ENCODE measurements at places on chromosomes 1 and 21.

DNA sequence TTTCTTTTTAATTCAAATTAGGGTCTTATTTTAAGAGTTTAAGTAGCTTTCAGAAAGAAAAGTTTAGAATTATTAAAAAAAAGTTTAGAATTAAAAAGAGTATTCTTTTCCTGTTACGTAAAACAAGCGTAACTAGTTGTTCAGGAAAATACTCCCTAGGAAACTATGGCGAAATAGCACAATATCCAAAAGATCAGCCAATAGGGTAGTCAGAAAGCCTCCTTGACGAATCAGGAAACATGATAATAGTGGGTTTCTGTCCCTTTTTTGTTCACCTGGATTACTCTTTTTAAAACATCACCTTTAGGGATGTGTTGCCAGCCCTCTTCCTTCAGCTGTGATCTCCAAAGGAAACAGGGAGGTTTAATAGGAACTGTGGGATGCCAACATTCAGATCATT is 25.2 kb downstream of the S1PR1 start:
- no peak for DNase-seq

DNA sequence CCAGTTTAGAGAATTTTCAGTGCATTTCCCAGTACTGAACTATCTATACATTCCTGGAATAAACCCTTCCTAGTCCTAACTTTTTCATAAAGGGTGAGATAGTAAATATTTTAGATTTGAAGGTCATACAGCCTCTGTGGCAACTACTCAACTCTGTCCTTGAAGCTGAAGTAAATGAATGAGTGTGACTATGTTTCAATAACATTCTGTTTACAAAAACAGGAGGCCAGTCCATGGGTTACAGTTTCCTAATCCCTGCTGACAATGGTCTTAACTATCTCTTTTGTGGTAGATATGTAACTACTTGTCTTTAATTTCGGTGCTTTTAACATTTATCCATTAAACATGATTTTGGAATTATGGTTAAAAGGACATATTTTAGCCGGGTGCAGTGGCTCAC is 4.3 kb downstream of the ZNF684 start:
- DNase-seq: no peak

DNA sequence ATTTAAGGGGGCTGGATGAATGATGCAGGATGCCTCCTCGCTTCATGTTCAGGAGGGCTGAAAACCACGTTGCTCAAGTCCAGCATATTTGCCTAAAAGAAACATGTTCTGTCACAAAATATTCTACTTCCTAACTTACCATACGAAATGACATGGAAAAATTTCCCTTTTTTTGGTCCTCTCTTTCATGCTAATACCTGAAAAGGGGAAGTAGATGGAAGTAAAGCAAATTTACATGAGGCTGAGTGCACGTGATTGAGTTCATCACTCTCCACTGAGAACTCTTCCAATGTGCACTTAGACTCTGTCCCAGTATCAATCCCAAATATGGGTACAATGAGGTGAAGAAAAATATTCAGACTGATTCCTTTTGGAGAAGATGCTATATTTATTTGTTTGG is 23.0 kb downstream of the XCL2 start:
- DNase-seq: no peak

DNA sequence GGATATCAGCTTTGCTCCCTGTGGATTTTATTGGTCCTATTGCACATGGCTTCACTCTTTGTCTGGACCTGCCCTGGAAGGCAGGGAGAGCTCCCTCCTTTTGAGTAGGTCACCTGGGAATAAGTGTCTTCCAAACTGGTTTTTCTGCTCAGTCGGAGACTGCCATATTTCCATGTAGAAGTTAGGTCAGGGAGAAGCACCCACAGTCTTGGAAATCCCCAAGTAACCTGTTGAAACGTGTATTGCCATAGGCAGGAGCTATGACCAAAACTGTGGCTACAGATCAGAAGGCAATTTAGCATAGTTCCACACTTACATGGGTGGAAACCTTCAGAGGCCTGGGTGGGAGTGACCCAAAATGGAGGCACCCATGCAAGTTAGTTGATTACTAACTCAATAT is 3.5 kb upstream of the GNG12 start:
- DNase-seq: no peak

GRCh38 chr1:6343506-6344405 is 49.8 kb downstream of the ACOT7 start:
- peak; percentile 70 for DNase-seq

DNA sequence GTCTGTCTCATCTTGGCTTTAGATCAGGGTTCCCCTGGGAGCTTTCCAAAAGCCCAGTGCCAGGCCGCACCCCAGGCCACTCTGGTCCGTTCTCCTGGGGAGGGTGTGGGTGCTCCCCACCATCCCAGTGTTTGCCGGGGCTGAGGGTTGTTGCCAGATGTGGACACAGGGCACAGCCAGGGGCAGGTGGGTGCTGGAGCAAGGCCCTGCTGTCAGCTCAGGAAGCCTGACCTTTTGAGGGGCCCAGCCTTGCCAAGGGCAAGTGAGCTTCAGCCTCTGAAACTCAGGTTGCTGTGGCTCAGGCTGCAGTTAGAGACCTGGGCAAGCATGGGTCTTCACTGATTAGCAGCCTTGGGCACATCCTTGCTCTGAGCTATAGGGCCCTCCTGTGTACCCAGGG is 22.8 kb upstream of the ZBTB21 start:
- no peak for DNase-seq

- no peak for DNase-seq
Measured at GRCh38 chr1:113058941-113059706, 13.9 kb upstream of the LRIG2 start.

DNA sequence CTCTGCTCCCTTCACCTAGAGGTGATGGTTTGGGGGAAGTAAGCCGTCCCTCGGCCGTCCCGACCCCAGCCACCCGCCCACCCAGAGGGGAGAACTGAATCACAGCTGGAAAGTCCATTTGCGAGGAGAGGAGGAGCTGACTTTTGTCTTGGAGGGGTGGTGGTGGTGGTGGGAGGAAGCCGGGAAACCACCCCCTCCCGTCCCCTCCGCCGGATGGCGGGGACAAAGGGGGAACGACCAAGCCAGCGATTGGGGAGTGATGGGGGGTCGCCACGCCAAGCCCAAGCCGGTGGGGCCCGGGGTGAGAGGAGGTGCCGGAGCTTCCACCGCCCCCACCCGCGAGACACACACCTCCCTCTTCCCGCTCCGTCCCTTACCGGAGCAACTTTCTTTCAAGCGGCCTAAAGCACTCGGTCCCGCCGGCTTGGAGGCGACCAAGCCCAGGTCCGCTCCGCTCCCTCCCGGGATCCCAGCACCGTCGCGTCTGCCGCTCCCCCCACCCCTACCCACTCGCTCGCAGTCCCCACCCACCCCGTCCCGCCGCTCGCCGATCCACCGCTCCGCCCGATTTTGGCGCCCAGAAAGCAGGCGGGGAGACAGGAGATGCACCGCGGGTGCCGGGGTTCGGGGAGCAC is 540 bp downstream of the ARHGEF2 start:
- DNase-seq: peak; percentile 70

DNA sequence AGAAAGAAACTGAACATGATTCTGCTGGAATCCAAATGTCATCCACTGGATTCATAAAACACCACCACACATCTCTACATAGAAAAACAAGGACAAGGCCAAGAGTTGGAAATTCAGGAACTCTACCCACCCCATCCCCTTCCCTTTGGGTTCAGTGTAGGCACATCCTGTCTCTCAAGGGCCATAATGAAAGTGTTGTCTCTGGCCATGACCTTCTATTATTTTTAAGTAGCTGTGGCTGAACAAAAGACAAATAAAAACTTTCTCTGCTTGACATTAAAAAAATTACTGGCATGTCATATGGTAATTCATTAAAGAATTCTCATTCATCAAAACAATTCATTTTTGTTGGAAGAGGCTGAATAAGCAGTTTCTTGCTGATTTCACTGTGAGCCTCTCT is 54.9 kb upstream of the ZBTB18 start:
- no peak for DNase-seq

GRCh38 chr1:39321979-39322378 is 117.5 kb downstream of the MACF1 start:
- no peak for DNase-seq

DNA sequence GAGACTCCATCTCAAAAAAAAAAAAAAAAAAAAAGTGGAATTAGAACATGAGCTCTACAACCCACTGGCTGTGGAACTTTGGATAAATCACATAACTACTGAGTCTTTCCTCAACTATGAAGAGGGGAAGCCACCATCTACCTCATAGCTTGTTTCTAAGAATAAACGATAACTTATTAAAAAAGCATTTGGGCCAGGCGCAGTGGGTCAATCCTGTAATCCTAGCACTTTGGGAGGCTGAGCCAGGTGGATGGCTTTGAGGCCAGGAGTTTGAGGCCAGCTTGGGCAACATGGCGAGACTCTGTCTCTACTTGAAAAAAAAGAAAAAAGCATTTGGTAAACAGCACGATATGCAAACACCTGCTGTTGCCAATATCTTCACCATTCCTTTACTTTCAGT is 31.8 kb upstream of the MEF2D start:
- DNase-seq: no peak

GRCh38 chr21:36200081-36200561 is 43.5 kb downstream of the DOP1B start:
- DNase-seq: no peak

DNA sequence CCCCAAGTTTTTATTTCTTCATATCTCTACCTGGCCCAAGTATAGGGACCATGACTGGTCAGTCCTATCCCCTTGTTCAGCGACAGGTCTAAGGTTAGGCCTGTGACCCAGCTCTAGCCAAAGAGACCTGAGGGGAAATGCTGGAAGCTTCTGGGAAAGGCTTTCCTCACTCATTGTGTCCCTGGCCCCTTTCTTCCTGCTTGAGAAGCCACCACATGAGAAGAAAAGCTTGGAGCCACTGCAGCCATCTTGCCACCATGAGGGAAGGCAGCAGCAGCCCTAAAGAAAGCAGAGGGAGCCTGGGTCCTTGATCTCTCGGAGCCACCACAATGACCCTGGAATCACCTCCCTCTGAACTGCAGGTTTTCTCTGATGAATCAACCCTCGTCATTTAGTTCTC is 43.4 kb downstream of the ATF3 start:
- DNase-seq: no peak

DNA sequence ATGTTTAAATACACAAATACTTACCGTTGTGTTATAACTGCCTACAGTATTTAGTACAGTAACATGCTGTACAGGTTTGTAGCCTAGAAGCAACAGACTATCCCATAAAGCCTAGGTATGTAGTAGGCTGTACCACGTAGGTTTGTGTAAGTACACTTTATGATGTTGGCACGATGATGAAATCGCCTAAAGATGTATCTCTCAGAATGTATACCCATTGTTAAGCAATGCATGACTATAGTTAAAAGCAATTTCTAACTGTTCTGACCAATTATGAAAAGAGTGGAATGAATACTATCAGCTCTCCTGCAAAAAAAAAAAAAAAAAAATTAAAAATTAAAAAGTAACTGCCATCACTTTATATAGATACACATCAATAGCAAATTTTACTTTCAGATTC is 11.4 kb downstream of the HP1BP3 start:
- DNase-seq: no peak

- no peak for DNase-seq
Measured at GRCh38 chr1:196029410-196029809, 578.8 kb downstream of the KCNT2 start.

- peak; percentile 68 for DNase-seq
Measured at GRCh38 chr1:41268154-41268770, 26.2 kb upstream of the SCMH1 start.

DNA sequence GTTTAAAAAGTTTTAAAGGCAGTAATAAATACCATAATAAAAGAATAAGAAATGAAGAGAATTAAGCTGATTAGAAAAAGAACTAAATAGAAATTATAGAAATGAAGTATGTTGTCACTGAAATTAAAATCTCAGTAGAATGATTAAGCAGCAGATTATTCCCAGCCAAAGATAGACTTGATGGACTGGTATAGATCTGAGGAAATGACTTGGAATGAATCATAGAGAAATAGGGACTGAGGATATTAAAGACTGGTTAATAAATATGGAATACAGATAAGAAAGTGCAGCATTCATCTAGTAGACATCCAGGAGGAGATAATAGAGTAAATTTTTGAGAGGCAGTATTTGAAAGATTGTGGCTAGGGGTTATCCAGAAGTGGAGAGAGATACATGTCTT is 28.7 kb downstream of the MARK1 start:
- no peak for DNase-seq

DNA sequence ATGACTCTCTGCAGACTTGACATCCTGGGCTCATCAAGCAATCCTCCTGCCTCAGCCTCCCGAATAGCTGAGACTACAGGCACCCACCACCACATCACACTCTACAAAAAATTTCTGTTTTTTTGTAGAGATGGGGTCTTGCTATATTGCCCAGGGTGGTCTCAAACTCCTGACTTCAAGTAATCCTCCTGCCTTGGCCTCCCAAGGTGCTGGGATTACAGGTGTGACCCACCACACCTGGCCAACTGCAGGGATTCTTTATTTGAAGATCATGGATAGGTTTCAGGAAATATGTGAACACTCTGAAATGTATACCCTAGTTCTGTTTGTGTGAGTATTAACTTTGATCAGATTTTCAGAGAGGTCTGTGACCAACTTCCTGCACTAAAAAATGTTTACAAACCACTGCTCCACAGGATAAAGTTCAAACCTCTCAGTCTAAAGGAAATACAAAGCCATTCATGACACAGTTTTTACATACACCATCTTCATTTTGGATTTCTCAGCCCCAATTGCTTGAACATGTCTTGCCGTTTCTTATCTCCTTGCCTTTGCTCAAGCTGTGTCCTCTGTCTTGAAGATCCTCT is 252.3 kb upstream of the FGGY start:
- DNase-seq: no peak

DNA sequence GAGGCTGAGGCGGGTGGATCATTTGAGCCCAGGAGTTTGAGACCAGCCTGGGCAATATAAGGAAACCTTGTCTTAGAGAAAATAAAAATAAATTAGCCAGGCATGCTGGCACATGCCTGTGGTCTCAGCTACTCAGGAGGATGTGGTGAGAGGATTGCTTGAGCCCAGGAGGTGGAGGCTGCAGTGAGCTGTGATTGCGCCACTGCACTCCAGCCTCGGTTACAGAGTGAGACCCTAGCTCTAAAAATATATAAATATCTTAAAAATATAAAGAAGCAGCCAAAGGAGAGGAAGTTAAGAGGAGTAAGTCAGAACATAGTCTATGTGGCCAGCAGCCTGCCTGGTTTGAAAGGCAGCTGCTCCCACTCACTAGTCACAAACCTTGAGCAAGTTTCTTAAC is 4.5 kb upstream of the IL10RB start:
- DNase-seq: no peak

- no peak for DNase-seq
Measured at GRCh38 chr1:155070158-155070621, 6.7 kb downstream of the EFNA4 start.

DNA sequence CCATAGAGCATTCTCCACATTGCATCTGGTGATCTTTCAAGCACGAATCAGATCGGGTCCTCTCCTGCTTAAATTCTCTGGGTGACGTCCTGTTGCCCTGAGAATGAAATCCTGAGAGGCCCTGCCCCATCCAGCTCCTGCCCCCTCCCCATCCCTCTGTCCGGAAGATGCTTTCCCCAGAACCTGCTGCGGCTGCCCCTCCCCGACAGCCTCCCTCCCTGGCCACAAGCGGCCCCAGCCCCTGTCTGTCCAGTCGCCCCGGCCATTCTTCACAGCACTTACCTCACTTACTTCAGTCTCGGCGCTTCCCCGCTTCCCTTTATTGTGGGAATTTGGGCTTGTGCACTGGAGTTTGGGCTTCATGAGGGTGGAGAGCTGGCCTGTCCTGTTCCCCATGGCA is 40.3 kb downstream of the TAS1R2 start:
- DNase-seq: no peak

All from stimulated activated CD4-positive, alpha-beta T cell treated with anti-CD3 and anti-CD28 coated beads, Interleukin-1b, Interleukin-23, amount 100 ng/mL, for 48 hours (primary cell).